Activated T-helper 9 cell treated with anti-CD3 and anti-CD28 coated beads, Interleukin-2, amount 50 U/mL, for 16 hours (primary cell): ENCODE measurements at places on chromosomes 2 and 18.

- no peak for DNase-seq
Measured at GRCh38 chr18:50282521-50283335, 1.4 kb upstream of the MBD1 start.

GRCh38 chr2:11746807-11747459, 501 bp downstream of the LPIN1 start:
- no peak for DNase-seq

- DNase-seq: no peak
Measured at GRCh38 chr18:58316396-58317342, 272.6 kb downstream of the NEDD4L start.

- no peak for DNase-seq
Measured at GRCh38 chr2:111640480-111640879, 243.5 kb downstream of the ANAPC1 start.

GRCh38 chr2:95386031-95386430, 16.5 kb upstream of the FAHD2A start:
- DNase-seq: no peak

DNA sequence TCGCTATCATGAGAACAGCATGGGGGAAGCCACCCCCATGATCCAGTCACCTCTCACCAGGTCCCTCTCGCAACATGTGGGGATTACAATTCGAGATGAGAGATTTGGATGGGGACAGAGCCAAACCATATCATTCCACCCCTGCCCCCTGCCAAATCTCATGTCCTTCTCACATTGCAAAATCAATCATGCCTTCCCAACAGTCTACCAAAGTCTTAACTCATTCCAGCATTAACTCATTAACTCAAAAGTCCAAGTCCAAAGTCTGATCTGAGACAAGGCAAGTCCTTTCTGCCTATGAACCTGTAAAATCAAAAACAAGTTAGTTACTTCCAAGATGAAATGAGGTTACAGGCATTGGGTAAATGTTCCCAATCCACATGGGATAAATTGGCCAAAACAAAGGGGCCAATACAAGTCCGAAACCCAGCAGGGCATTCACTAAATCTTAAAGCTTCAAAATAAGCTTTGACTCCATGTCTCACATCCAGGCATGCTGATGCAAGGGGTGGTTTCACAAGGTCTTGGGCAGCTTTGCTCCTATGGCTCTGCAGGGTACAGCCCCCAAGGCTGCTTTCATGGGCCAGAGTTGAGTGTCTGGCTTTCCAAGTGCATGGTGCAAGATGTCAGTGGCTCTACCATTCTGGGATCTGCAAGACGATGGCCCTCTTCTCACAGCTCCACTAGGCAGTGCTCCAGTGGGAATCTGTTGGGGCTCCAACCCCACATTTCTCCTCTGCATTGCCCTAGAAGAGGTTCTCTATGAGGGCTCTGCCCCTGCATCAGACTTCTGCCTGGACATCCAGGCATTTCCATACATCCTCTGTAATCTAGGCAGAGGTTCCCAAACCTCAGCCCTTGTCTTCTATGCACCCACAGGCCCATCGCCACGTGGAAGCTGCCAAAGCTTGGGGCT, 14.8 kb downstream of the TAF1B start:
- DNase-seq: no peak

- DNase-seq: no peak
Measured at GRCh38 chr2:177165721-177166711, 46.6 kb upstream of the HNRNPA3 start.

GRCh38 chr2:96552315-96553175, 16.0 kb downstream of the ARID5A start:
- DNase-seq: no peak

DNA sequence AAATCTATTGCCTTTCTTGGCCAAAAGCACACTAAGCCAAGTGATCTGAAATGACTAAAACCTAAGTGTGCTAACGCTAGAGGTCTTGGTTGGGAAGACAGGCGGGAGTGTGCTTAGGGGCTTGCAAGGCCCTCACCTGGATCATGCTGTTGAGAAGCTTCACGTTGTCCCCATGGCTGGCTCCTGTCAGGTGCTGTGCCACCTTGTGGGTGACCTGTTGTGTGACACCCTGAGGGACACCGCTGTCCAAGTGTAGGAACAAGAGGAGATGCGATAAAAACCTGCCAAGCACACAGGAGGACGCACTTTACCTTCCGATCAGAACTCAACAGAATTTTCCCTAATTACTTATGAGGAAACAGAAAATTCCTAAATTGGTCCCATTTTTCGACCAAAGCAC, 50.8 kb downstream of the EPG5 start:
- DNase-seq: no peak

DNA sequence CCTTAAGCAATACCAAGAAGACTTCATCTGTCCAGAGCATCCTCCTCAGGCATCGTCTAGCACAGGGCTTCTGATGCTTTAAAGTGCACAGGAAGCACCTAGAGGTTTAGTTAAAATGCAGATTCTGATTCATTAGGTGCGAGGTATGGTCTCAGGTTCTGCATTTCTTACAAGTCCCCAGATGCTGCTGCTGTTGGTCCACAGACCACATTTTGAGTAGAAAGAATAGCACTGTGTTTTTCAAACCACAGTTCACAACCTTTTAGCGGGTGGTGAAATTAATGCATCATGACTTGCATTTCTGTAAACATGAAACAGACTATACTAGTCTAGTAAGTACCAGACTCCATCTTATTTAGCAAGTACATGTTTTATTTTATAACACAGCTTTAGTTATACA, 134.6 kb downstream of the TMEFF2 start:
- DNase-seq: no peak

DNA sequence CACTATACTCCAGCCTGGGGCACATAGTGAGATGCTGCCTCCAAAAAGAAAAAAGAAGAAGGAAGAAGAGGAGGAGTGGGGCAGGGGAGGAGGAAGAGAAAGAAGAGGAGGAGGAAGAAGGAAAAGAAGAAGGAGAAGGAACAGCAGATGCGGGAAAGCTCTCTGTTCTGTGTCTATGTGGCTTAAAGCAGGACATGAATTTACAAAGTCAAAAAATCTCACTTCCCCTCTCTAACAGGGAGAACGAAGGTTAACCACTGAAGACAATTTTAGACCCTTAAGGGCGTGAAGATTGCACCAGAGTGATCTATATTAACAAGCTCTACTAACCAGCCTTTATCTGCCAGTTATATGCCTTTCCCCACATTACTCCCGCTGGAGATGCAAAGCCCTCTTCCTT, 258.9 kb downstream of the METTL4 start:
- DNase-seq: no peak

GRCh38 chr2:216696751-216697560, 1.6 kb upstream of the IGFBP5 start:
- no peak for DNase-seq

DNA sequence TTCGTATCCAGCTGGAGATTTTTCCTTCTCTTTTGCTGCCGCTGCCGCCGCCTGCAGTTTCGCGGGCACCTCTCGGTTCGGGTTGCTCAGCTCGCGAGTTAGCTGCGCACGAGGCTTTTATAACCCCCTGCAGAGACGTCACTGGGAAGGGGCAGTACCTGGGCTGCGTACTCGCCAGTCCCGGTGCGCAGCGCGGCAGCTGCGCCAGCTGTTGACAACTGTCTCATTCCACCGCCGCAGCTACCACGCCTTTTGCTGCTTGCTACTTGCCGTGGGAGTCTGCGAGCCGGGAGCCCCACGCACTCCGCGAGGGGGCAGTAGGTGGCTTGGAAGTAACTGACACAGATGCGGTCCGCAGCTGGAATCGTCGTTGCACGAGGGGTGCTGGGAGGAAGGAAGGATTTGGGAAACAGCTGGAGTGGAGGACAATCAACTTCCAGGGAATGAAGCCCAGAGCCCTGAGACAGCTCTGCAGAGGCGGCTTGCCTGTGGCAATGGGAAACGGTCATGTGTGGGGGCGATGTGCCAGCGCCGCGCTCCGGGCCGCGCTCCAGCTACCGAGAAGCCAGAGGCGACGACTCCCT, at the start of gene TACR1:
Gene TACR1, minus strand, starts transcription at position 93 of the 584 bp plus-strand sequence. CDS start 586 bp downstream, outside the sequence.
- DNase-seq: peak; percentile 5

- no peak for DNase-seq
Measured at GRCh38 chr2:18752022-18752493, 162.7 kb upstream of the NT5C1B start.

DNA sequence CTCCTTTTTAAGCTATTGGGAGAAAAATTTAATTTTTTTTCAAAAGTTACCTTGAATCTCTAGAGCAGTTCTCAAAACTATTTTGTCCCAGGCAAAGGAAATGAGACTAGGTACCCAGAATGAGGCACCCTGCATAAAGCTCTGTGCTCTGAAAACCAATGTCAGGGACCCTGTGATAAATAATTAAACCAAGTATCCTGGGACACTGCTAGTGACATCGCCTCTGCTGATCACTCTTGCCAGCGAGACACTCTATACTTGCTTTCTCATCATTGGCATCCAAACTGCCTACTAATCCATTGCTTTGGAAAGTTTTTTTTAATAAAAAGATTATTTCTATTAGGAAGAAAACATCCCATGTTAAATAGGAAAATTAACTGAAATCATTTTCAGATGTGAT, 1.4 kb downstream of the GKN1 start:
- no peak for DNase-seq

DNA sequence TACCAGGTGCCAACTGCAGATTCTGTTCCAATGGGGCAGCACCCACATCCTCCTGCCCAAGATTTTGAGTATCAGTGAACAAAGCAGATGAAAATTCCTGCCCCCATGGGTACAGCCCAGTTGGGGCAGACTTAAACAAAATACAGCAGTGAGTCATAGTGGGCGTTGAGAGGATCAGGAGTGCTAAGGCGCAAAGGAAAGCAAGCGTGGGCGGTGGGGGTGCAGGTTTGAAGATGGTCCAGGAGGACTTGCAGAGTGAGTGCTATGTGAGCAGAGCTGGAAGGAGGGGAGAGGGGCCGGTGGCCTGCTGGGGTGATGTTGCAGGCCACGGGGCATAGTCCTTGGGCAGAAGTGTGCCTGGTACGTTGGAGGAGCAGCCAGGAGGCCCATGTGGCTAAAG, 24.7 kb downstream of the STEAP3 start:
- DNase-seq: no peak

- DNase-seq: no peak
Measured at GRCh38 chr2:9187620-9188214, 18.9 kb upstream of the ASAP2 start.

DNA sequence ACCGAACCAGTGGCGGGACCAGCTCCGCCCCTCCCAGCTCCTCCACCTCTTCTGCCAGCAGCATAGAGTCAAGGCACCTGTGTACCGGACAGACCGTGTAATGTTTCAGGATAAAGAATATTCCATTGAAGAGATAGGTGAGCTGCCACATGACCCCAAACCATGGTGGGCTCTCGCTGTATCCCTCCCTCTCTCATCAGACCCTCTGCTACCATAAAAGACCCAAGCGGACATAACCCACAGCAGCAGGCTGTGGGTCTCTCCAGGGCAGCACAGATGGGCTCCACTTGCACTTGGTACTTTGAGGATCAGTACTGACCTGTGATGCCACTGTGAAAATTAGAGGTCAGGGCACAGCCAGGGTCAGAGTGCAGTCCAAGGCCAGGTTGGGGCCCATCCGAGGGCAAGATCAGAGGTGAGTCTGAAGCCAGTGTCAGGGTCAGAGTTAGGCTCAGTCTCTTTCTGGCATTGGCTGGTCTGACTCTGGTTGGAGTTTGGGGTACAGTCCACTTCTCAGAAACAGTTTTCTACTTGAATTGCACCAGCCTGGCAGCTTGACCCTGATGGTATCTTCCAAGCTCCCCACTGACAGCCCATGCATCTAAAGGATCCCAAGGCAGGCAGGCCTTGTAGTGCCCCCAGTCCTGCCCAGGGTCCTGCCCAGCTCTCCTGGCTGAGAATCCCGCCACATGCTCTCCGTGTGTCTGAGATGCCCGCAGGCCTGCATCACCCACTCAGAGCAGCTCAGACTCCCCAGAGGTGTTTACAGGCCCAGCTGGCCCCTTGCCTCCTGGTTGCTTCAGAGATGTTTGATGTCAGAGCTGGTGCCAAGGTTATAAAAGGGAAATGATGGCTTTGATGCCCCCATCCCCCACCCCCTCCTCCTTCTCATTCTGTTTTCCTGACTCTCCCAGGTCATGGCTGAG, 212.1 kb downstream of the DYSF start:
- DNase-seq: no peak

DNA sequence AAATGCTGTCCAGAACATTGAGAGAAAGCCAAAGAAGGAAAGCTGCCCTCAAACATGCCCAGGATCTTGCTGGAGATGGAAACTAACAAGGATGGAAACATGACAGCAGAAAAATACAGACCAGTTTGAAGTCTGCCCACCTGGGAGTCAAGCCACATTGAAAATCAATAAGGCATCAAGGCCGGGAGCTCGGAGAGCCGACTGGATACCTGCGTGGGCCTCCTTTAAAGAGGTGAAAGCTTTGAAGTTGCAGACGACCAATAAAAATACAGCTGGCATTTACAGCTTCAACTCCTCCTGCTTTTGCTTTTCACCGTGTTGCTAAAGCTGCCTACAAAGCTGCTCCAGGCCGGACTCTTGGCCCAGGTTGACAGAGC, 279.7 kb downstream of the SRBD1 start:
- DNase-seq: no peak

GRCh38 chr2:95001701-95002100, 23.8 kb upstream of the MAL start:
- DNase-seq: no peak

DNA sequence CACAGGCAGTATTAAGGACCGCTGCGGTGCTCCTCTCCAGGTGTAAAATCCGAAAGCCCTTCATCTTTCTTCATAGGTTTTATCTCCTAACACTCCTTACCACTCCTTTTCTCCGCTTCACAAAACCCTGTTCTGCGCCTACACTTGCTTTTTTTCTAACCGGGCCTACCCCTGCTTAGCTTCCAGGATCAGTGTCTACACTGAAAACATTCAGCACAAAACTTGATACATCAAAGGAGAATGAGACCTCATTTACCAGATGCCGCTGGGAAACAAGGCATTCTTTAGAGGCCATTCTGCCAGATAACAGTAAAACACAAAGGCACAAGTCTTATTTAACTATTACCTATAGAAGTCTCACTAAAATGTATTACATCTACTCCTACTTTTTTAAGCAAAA, 13.1 kb downstream of the CHST10 start:
- DNase-seq: no peak

GRCh38 chr18:2535419-2535910, 35.8 kb downstream of the METTL4 start:
- no peak for DNase-seq

- DNase-seq: no peak
Measured at GRCh38 chr18:45284174-45284573, 331.1 kb upstream of the SLC14A2 start.

GRCh38 chr2:205022841-205023240, 477.6 kb downstream of the PARD3B start:
- DNase-seq: no peak

- DNase-seq: no peak
Measured at GRCh38 chr18:75216212-75216910, 5.8 kb downstream of the TSHZ1 start.

DNA sequence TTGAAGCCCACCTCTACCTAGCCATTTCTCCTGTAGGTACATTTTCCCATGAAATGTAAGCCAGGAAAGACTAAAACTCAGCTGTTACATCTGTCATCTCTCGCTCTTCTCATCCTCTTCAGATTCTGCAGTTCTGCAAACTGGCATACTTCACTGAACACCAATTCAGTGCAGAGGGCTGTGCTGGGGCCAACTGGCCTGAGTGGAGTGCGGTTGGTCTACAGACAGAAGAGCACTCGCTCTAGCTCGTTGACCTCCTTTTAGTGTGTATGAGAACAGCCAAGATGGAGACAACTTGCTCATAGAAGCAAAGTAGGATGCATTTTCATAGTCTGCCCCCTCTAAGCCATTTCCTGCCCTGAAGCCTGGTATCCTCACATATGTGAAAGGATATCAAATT, 862.6 kb downstream of the BCL11A start:
- DNase-seq: no peak

- DNase-seq: no peak
Measured at GRCh38 chr18:9986156-9986930, 72.5 kb downstream of the VAPA start.

GRCh38 chr2:204115137-204116056, 178.8 kb downstream of the ICOS start:
- no peak for DNase-seq
